ENCODE measurements at places on chromosomes 13 and 19. TPM values are rescaled to one million over a fixed set of nuclear protein-coding genes. Genes with fewer than 3 reads are reported as not detected.

GRCh38 chr19:35332817-35333216, 3.8 kb downstream of the CD22 start:
- H3K36me3 ChIP-seq, result no peaks in the 10 kb centered on the region
- peak; percentile 78 for DNase-seq
- peak overlapping the region; percentile 75 for H3K27ac ChIP-seq
- H3K4me1 ChIP-seq, result peaks cover 31% of the 10 kb centered on the region
- H3K27me3 ChIP-seq, result no peaks in the 10 kb centered on the region

DNA sequence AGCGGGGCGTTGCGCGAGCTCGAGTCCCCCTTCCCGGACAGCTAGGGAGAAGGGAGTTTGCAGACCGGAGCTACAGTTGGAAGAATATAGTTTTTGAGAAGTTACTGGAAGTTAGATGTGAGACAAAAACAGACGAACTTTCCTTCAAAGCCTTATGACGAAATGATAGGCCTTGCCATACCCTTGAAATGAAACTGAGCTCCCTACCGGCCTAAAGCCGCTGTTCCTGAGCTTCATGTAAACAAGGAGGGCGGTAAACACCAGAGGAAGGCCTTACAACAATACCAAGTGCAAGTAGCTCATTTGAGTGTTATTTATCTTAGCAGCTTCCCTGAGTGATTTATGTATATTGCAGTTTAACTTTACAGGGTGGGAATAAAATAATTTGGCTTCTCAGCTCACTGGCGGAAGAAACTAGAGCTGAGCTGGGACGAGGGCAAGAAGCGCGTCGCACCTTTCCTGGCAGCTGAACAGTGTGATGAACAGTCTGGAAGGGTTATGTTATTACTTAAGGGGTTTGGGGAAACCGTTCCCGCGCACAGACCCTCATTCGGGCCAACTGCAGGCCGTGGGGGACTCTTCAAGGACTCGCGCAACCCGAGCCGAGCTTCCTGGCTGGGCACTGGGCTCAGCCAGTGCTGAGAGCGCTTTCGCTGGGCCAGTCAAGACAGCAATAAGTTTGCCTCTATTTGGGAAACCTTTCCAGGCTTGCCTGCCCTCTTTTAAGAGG, 111.2 kb downstream of the KCNRG start:
- H3K4me3 ChIP-seq, result peak overlapping the region; percentile 84
- peak overlapping the region; percentile 89 for H3K27ac ChIP-seq
- peaks cover 19% of the 10 kb centered on the region for H3K36me3 ChIP-seq
- H3K27me3 ChIP-seq, result peaks cover 19% of the 10 kb centered on the region
- DNase-seq, result no peak

The NLRP4 gene
- not detected for total RNA-seq

DNA sequence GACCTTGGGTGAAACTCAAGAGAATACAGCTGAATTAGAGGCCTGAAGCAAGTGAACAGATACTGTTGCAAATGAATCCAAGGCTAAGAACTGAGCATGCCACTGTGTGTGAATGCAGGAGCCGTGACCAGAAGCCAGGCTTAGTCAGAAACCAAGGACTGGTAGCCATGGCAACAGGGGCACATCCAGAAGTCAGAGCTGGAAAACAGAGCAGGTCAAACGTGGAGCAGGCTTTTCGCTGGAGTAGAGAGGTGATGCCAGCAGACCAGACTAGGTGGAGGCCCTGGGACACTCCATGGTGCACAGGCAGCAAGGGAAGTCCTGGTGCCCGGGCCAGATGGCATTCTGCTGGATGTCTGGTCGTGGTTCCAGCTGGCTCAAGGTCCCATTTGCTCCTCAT, 564.1 kb downstream of the PCDH9 start:
- no peaks in the 10 kb centered on the region for H3K27me3 ChIP-seq
- no peak overlapping the region for H3K27ac ChIP-seq
- H3K4me3 ChIP-seq, result no peak overlapping the region
- DNase-seq, result no peak
- H3K4me1 ChIP-seq, result no peaks in the 10 kb centered on the region

DNA sequence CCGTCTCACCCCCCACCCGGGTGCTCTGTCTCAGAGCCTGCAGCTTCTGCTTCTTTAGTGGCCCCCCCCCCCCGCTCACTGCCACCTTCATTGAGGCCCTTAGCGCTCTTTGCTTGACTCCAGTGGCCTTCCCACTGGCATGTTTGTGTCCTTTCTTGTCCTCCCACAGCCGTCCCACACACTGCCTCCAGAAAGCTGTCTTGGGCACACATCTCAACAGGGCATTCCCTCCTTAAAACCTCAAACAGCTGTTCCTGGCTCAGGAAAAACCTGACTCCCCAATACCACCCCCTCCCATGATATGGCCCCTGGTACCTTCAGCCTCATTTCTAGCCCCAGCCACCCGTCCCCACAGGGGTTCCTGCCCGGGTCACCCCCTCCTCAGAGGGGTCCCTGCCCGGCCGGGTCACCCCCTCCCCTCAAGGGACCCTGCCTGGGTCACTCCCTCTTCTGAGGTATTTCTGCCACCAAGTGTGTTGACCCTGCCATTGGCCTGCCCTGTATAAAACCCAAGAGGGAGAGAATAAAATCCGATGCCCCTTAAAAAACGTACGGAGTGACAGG, 8.9 kb downstream of the B3GLCT start:
- H3K27ac ChIP-seq, result no peak overlapping the region
- H3K4me1 ChIP-seq, result peaks cover 12% of the 10 kb centered on the region
- H3K27me3 ChIP-seq, result no peaks in the 10 kb centered on the region
- no peak overlapping the region for H3K4me3 ChIP-seq
- no peak for DNase-seq
- no peaks in the 10 kb centered on the region for H3K36me3 ChIP-seq

The SHISA7 gene
- not detected for total RNA-seq

DNA sequence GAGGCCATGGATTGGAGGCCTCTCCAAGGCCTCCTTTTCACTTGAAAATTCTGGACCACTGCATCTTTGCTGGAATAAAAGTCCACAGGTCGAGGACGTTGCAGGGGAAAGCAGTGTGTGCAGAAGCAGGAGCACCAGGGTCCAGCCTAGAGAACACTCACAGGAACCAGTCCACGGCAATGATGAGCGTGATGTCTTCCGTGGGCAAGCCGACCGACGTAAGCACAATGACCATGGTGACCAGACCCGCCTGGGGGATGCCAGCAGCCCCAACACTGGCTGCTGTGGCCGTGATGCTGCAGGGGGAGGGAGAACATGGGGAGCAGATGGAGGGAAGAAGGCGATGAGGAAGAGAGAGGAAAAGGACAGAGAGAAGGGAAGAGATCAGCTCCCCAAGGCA, 11.5 kb downstream of the OR7C2 start:
- no peak overlapping the region for H3K27ac ChIP-seq
- no peaks in the 10 kb centered on the region for H3K27me3 ChIP-seq
- H3K4me1 ChIP-seq, result no peaks in the 10 kb centered on the region
- no peak for DNase-seq
- no peaks in the 10 kb centered on the region for H3K36me3 ChIP-seq

DNA sequence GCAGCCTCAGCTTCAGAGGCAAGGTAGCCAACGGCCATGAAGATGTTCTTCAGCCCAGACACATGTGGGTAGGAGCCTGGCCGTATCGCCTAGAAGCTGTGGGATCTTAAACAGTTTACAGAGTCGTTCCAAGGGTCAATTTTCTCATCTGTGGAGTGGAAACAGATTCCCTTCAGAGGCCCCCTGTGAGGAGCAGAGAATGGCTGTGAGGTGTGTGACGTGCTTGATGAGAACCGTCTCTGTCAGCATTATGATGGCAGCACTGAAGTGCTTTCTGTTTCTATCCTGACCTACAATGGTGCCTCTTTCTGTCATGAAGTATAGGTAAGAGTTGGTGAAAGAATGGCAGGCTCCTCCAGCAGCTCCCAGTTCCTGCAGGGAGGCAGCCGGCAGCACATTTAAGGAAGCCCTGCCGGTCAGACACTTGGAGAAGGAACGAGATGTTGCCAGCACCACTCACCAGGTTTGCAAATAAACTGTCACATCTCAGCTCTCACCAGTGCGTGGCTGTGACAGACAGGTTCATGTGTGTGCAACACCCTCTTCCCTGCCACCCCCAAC, 277.3 kb downstream of the FOXO1 start:
- peaks cover 7% of the 10 kb centered on the region for H3K36me3 ChIP-seq
- peak; percentile 88 for DNase-seq
- H3K27me3 ChIP-seq, result no peaks in the 10 kb centered on the region
- H3K4me1 ChIP-seq, result peaks cover 38% of the 10 kb centered on the region

The SKA3 gene
- 39.6 TPM for total RNA-seq

GRCh38 chr13:97228850-97229521, 6.9 kb downstream of the MBNL2 start:
- H3K27ac ChIP-seq, result no peak overlapping the region
- DNase-seq, result no peak
- H3K4me1 ChIP-seq, result peaks cover 32% of the 10 kb centered on the region
- peaks cover 6% of the 10 kb centered on the region for H3K36me3 ChIP-seq
- no peak overlapping the region for H3K4me3 ChIP-seq
- no peaks in the 10 kb centered on the region for H3K27me3 ChIP-seq

The MAP2K2 gene
- total RNA-seq, result 125 TPM

DNA sequence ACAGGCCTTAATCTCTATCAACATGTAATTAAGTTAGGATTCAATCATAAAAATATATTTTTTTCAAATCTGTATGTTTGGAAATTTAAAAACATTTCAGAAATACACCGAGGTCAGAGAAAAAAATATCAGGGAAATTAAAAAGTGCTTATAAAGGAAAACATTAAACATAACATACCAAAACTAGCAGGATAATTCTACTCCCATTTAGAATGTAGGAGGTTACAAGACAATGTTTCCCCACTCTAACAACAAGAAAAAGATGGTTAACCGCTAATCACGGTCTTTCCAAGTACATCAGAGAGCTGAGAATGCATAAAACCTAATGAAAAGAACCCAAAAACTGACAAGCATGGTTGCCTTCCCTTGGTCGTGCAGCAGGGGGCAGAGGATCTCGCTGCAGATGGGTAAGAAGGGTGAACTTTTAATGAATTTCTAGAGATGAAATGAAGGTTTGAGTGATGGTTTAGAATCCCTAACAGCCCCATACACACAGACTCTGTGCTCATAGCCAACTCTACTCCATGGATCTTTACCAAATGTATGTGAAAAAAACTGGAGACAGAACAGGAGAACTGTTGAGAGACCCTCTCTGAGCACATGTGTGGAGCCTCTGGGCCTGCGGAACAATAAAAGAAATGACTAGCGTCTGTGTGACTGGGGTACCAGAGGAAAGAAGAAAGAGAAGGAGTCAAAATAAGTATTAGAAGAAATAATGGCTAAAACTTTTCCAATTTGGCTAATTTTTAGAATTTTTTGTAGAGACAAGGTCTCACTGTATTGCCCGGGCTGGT, 51.3 kb upstream of the LSM14A start:
- H3K4me3 ChIP-seq, result no peak overlapping the region
- peak; percentile 85 for DNase-seq
- peaks cover 7% of the 10 kb centered on the region for H3K4me1 ChIP-seq
- peaks cover 17% of the 10 kb centered on the region for H3K27me3 ChIP-seq
- no peak overlapping the region for H3K27ac ChIP-seq

The CBY2 gene
- total RNA-seq, result not detected

The PIN1 gene
- 93.0 TPM for total RNA-seq

DNA sequence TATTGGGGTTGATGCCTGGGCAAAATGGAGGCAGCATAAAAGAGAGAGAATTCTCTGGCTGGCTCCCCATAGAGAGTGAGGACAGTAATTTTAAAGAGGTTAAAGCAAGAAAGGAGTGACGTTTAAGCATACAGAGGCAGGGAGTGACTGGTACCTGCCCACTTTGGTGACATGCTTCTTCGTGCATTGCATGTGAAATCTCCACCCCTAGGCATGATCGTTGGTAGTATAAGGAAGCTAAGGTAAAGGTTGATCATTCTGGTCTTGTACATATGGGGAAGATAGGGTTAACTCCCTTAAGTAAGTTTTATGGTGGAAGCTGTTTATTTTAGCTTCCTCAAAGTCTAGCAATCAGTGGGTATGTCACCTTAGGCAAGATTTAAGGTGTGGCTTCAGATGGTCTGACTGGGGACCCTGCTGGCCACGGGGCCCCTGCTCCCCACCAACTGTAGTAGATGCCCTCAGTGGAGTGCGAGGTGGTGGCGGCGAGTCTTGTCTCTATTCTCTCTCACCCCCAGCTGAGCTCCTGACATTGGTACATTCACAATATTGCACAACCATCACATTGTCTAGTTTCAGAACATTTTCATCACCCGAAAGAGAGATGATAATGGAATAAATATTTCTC, 797.5 kb upstream of the SPRY2 start:
- no peak for DNase-seq
- H3K27me3 ChIP-seq, result no peaks in the 10 kb centered on the region
- no peaks in the 10 kb centered on the region for H3K36me3 ChIP-seq
- H3K4me1 ChIP-seq, result no peaks in the 10 kb centered on the region
- H3K27ac ChIP-seq, result no peak overlapping the region
- no peak overlapping the region for H3K4me3 ChIP-seq

- peaks cover 10% of the 10 kb centered on the region for H3K36me3 ChIP-seq
- no peak overlapping the region for H3K27ac ChIP-seq
- H3K4me1 ChIP-seq, result peaks cover 10% of the 10 kb centered on the region
- H3K27me3 ChIP-seq, result no peaks in the 10 kb centered on the region
Measured at GRCh38 chr19:6233056-6233826, 46.5 kb downstream of the MLLT1 start.

GRCh38 chr19:28694812-28695211, 518.1 kb downstream of the UQCRFS1 start:
- H3K27me3 ChIP-seq, result no peaks in the 10 kb centered on the region
- H3K4me1 ChIP-seq, result no peaks in the 10 kb centered on the region

- H3K4me3 ChIP-seq, result peak overlapping the region; percentile 26
- H3K27me3 ChIP-seq, result no peaks in the 10 kb centered on the region
- H3K36me3 ChIP-seq, result peaks cover 6% of the 10 kb centered on the region
- H3K27ac ChIP-seq, result peak overlapping the region; percentile 56
- H3K4me1 ChIP-seq, result peaks cover 10% of the 10 kb centered on the region
Measured at GRCh38 chr13:110726726-110727125, 13.2 kb downstream of the ING1 start.

The C19orf85 gene
- total RNA-seq, result not detected

DNA sequence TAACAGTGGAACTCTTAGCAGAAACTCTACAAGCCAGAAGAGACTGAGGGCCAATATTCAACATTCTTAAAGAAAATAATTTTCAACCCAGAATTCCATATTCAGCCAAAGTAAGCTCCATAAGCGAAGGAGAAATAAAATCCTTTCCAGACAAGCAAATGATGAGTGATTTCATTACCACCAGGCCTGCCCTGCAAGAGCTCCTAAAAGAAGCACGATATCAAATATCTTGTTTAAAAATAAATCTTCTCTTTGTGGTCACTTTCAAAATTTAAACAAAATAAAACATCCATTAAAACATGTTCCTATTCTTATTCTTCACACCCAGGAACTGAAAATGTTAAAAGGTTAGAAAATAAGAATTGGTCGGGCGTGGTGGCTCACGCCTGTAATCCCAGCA, 13.7 kb downstream of the MICU2 start:
- no peak overlapping the region for H3K27ac ChIP-seq
- peaks cover 10% of the 10 kb centered on the region for H3K36me3 ChIP-seq
- H3K4me3 ChIP-seq, result no peak overlapping the region
- H3K27me3 ChIP-seq, result no peaks in the 10 kb centered on the region
- no peak for DNase-seq

GRCh38 chr13:45662162-45662561, 40.0 kb upstream of the CBY2 start:
- no peaks in the 10 kb centered on the region for H3K36me3 ChIP-seq
- no peak for DNase-seq
- no peak overlapping the region for H3K4me3 ChIP-seq
- peaks cover 2% of the 10 kb centered on the region for H3K4me1 ChIP-seq
- no peak overlapping the region for H3K27ac ChIP-seq
- H3K27me3 ChIP-seq, result no peaks in the 10 kb centered on the region

- H3K27me3 ChIP-seq, result no peaks in the 10 kb centered on the region
- no peak overlapping the region for H3K4me3 ChIP-seq
Measured at GRCh38 chr13:113616991-113617749, 32.6 kb downstream of the TFDP1 start.

GRCh38 chr19:40335101-40335500, 13.1 kb downstream of the C19orf47 start:
- H3K27ac ChIP-seq, result no peak overlapping the region
- no peaks in the 10 kb centered on the region for H3K27me3 ChIP-seq
- peaks cover 40% of the 10 kb centered on the region for H3K36me3 ChIP-seq
- DNase-seq, result no peak
- H3K4me1 ChIP-seq, result no peaks in the 10 kb centered on the region

Measured in activated CD4-positive, alpha-beta T cell treated with anti-CD3 and anti-CD28 coated beads, Interleukin-2, amount 10 ng/mL, durations not matched to agents 24 days and 14 days (primary cell).